Pulmonary artery endothelial cell (primary cell): ENCODE measurements at places on chromosomes 12 and 14.

- DNase-seq, result peak; percentile 68
Measured at GRCh38 chr14:31926652-31927347, 150.3 kb upstream of the ARHGAP5 start.

- no peak for DNase-seq
Measured at GRCh38 chr12:58450868-58451482, 469.3 kb downstream of the LRIG3 start.

GRCh38 chr14:91873471-91874415, 6.4 kb upstream of the TC2N start:
- no peak for DNase-seq

DNA sequence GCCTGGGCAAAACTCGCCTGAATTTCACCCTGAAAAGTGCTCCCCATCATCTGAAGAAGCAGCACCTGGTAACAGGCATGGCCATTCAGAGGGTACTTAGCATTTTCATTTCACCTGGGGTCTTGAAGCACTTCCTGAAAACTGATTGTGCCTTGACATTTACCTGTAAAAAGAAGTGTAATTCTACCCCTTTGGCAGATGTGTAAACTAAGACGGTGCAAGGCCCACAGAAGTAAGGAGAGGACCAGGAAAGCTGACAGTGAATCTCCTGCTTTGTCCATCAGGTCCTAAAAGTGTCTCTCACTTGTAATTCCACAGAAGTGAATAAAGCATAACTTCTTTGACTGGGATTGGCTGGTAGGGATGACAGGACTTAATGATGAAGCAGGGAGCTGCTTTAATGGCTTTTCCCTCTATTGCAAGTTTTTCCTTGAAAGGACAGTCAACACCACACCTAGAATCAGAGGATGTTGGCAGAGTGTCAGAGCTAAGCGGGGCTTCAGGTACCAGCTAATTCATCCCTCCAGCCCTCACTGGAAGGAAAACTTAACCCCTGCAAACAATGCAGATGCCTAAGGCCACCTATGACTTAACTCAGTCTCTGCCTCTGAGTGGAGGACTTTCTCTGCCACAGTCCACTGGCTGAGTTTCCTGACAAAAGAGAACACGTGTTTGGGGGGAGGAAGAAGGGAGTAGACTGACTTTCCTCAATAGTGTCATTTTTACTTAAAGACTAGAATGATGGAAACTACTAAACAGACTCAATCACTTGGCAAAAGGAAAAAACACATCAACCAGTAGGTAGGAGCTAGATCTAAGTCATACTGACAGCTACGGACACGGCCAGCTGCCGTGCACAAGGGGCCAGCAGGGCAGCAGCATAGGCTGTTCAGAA, 74.7 kb downstream of the NUAK1 start:
- DNase-seq, result no peak

DNA sequence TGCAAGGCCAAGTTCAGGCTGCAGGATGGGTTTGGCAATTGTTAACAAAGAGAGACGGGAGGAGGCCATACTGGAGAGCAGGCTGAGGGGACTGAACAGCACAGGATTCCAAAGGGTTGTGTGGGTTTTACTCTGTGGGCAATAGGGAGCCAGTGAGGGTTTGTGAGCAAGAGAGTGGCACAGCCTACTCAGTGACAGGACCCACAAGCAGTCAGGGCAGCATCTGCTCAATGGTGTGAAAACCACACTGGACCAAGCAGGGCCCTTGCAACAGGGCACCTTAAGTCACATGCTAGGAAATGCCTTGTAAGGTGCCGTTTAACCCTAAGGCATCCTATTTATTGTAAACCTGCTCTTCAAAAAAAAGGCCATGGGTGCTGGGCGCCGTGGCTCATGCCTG, 22.0 kb downstream of the SYNE3 start:
- no peak for DNase-seq

- DNase-seq, result no peak
Measured at GRCh38 chr12:3078086-3078820, 1.1 kb downstream of the TSPAN9 start.

DNA sequence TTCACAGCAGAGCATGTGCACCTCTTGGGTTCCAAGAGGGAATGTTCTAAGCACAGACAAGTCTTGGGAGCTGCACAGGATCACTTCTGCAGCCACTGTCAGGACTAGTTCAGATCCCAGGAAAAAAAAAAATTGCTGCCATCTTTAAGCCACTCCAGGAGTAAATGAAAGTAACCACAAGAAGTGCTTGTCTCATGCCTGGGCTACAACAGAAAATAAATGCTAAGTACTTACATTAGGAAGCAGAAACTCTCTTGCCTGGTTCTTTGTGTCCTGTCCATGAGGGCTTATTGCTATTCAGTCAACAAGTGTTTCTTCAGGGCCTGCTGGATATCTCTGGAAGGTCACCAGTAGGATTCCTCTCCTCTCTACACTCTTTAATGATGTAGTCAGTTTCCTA, 176.1 kb downstream of the KTN1 start:
- no peak for DNase-seq
